ENCODE measurements at places on chromosomes 7 and 10.

DNA sequence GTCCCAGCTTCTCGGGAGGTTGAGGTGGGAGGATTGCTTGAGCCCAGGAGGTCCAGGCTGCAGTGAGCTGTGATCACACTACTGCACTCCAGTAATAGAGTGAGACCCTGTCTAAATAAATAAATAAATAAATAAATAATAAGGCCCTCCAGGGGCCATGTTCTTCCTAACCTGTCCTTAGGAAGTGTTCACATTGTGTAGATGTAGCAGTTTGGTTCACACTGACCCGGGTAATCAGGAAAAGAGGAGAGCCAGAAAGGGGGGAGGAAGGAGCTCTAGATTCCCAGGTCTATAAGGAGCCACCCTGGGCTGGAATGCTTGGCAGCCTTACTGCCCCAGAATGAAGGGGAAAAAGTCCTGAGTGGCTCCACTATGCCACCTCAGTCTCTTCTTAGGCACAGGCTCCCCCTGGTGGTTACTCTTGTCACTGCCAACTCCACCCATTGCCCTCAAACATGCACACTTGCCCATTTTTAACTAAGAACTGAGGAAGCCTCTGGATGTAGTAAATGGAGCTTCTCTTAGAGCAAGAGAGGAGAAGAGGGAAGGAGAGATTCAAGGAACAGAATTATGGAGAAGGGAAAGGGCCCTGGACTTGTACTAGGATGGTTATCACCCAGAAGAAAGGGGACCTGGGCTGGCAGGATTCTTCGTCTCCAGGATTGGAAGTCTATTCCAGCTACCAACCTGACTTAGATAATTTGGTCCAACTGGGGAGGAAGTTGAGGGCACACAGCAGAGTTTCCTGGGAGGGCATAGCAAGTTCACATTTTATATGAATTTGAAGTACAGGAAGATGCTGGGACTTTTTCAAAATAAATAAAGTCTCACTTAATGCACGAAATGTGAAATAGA, 7.8 kb downstream of the HPS6 start:
- DNase-seq = peak; percentile 85

GRCh38 chr10:119120413-119120867, 16.5 kb downstream of the DENND10 start:
- peak; percentile 58 for DNase-seq

DNA sequence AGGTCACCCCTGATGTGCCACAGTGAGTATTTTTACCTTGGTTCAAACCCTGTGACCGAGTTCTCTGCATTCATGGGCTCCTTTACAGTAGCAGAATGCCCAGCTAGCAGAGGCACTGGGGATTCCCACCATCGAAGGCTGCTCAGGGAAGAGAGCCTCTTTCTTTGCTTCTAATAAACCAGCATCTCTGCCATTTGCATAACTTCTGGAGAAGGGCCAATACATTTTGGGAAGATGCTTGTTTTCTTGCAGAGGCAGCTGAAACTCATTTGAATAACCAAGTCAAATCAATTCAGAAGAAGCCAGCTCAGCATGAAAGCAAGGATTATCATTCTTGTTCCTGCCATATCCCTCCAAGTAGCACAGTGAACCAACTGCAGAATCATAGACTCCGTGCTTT, 82.9 kb upstream of the WDR11 start:
- DNase-seq = no peak

- no peak for DNase-seq
Observed at GRCh38 chr10:122713091-122713885, 13.6 kb upstream of the C10orf120 start.

DNA sequence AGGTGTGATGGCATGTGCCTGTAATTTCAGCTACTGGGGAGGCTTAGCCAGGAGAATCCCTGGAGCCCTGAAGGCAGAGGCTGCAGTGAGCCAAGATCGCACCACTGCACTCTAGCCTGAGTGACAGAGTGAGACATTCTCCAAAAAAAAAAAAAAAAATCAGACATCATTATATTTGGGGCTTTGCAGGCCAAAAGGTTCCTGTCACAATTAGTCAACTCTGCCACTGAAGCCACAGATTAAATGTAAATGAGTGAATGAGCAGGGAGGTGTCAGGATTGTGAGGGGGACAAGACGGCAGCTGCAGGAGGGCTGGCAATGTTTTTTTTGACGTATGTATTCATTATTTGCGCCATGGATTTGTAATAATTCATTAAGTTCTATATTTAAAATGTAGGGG, 3.3 kb downstream of the ZNF33B start:
- no peak for DNase-seq

GRCh38 chr10:72821606-72822005, 71.9 kb upstream of the OIT3 start:
- DNase-seq = no peak

GRCh38 chr7:20146451-20146850, 70.7 kb downstream of the MACC1 start:
- no peak for DNase-seq

- no peak for DNase-seq
Observed at GRCh38 chr10:61330669-61331068, 122.5 kb downstream of the TMEM26 start.

GRCh38 chr10:20596911-20597310, 300.2 kb downstream of the NEBL start:
- DNase-seq = no peak

DNA sequence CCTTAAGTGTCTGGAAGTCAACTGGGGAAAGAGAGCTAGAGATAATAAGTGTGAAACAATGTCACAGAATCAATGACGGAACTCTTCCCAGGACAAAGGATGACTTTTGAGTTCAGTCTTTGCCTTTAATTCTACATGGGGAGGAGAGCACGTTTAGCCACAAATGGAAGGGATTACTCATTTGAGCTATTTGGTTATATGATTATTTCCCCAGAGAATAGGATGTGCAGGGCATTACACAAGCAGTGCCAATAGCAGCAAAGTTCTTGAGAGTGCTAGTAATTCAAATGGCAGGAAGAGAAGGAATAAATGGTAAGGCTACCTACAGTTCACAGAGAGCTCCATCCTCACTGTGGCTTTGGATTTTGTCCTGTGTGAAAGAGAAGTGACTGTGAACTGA, 6.0 kb downstream of the EGFR start:
- no peak for DNase-seq

DNA sequence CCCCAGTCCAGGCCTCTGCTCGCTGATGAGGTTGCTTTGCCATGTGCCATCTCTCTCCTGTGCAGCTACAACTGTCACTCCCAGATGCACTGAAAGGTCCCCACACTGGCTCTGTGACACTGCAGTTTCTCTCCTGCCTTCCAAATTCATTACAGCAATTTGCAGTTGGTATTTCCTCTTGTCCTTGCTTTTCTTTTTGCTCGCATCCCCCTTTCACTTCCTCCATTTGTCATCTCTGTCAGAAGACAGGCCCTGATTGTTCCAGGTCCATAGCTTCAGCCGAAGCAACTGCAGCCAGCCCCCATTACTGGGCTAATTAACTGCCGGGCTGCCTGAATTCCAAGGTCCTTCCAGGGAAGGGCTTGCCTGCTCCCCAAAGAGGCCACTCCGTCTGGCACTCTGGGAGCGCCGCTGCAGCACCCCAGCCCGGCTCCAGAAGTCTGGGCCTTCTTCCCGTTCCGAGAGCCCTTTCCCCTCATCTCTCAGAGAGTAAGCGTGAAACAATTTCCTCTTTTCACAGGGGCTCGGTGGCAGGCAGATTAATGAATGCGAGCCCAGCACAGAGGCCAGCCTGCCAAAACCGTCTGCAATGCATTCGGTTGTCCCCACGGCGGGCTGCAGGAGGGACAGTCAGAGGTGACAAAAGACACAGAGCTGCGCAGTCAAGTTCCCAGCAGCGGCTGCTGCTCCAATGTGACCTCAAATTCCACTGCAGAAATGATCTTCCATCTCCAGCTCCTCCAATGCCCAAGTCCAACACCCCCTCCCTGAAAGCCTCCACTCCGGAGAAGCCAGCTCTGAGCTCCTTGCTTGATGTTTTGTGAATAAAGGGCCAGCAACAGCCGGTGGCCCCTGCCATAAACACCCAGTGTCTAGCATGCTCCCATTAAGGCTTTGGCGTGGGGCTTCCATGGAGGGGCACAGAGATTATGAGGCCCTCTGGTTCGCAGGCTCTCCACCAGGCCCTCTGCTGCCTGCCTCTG, 279.4 kb upstream of the HABP2 start:
- no peak for DNase-seq

GRCh38 chr7:108347616-108348015, 108.6 kb downstream of the NRCAM start:
- DNase-seq = no peak

GRCh38 chr7:78168865-78169264, 370.3 kb downstream of the PHTF2 start:
- no peak for DNase-seq

GRCh38 chr10:27713941-27714340, 31.7 kb downstream of the MKX start:
- no peak for DNase-seq

DNA sequence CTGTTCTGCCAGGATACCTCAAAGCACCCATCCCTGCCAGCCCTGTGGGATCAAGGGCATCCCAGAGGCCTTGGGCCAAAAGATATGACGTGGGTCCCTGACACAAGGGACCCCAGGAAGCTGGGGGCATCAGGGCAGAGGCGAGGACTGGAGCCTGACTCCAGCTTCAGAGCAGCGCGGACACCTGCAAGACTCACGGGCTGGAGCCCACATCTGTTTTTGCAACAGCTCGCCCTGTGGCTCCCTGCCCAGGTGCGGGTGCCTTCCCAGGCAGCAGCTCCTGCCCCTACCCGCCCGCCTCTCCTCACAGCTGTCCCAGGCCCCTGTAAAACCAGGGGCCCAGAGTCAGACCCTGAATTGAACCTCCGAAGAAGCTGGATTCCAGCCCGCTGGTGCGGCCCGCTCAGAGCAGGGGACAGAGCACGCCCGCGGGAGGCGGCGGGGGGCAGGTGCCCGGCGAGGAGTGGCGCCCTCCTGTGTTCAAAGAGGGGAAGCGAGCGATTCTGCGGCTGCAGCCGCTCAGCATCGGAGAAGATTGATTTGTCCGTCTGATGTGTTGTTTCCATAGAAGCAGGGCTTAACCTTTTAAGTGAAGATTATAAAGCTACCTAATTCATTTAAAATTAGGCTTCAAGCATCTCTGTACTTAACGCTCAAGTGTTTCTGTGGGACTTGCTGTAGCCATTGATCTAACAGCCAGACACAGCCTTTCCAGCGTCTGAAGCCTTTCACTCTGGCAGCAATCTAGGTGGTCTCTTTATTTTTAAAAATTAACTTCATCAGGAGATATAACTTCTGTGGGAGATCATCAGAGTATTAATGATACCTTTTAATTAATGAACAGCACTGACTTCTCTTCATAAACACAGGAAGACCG, 88.4 kb downstream of the BEND7 start:
- DNase-seq = peak; percentile 78

- no peak for DNase-seq
Observed at GRCh38 chr7:108716783-108717182, 147.1 kb downstream of the DNAJB9 start.

GRCh38 chr7:101390901-101391301, 28.2 kb downstream of the COL26A1 start:
- DNase-seq = peak; percentile 81

DNA sequence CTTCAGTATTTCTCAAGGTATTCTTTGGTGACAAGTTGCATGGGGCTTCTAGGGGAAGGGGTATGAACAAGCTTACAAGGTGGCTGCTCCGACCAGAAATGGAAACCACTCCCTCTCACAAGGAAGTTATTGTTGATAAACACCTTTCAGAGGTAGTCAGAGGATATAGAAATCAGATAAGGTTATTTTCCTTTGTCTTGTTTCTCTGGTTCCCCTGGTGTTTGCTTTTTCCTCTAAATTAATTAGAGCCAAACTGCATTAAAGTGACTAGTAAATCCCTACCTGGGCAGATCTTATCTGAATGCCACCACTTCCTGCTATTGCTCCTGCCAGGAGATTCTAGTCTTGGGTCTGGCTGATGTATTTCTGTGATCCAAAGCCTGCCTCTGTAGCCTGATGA, 725.4 kb downstream of the INHBA start:
- DNase-seq = no peak

- no peak for DNase-seq
Observed at GRCh38 chr10:35822316-35822715, 180.2 kb upstream of the FZD8 start.

GRCh38 chr10:126813432-126813831, 91.8 kb upstream of the DOCK1 start:
- no peak for DNase-seq

Data from GM20000 (cell line).